ENCODE measurements at places on chromosomes 2 and 18.

GRCh38 chr2:134252092-134252750 is 1.7 kb upstream of the MGAT5 start:
- no peak for DNase-seq

DNA sequence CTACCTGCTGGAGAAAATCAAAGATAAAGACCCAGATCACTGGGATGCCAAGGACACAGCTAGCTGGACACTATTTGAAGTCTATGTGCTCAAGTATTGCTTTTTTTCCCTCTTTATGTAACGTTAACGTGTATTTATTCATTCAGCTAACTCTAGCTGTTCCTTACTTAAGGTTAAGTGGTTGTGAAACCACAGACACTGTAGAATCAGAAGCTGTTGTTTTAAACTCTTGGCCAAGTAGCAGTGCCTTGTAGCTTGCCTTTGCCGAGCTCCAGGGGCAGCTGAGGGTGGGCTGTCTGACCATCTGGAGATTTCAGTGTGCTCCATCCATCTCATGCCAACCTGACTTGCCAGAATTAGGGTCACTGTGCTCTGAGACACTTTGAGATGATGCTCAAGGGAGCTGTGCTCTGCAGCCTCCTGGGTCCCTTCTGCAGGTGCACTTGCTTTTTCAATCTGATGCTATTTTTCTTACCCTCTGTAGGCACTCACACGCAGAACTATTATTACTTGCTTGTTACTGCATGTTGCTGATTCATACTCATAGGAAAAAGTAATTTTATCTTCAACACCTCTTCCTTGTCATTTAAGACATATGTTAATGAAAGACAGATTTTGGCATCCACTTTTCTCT is 116.2 kb downstream of the METTL8 start:
- DNase-seq: no peak

DNA sequence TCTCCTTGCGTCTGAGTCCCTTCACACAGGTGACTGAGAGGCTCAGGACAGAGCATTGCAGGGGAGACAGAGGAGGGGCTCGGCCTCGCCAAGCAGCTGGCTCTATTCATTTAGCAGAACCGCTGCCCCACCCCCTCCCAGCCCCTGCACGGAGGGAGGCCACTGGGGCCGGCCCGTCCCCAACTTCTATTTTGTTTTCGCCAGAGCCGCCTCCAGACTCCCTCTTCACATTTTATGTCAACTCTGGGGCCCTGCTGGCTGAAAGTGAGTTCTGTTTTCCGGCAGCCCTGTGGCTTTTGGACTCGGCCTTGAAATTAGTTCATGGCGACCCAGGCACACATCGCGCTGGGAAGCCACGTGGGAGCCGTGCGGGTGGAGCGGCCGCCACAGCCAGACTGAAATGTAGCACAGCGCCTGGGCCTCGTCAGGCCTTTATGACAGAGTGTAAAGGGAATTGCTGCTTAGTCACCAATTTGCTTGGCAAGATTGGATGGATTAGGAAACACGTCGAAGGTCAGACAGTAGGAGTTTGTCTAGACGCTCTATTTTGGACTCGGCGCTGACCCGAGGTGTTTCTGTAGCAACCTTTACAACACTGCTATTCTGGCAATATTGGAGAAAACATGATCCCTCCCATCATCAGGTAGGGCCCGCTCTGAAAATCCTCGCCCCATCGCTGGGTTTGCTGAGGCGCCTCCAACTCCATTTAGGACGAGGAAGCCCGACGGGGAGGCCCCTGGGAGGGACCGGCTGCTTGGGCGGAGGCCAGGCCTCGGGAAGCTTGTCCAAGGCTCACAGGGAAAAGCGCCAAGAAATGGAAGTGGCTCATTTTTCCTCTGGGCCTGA is 90.7 kb upstream of the CTDP1 start:
- DNase-seq: no peak

DNA sequence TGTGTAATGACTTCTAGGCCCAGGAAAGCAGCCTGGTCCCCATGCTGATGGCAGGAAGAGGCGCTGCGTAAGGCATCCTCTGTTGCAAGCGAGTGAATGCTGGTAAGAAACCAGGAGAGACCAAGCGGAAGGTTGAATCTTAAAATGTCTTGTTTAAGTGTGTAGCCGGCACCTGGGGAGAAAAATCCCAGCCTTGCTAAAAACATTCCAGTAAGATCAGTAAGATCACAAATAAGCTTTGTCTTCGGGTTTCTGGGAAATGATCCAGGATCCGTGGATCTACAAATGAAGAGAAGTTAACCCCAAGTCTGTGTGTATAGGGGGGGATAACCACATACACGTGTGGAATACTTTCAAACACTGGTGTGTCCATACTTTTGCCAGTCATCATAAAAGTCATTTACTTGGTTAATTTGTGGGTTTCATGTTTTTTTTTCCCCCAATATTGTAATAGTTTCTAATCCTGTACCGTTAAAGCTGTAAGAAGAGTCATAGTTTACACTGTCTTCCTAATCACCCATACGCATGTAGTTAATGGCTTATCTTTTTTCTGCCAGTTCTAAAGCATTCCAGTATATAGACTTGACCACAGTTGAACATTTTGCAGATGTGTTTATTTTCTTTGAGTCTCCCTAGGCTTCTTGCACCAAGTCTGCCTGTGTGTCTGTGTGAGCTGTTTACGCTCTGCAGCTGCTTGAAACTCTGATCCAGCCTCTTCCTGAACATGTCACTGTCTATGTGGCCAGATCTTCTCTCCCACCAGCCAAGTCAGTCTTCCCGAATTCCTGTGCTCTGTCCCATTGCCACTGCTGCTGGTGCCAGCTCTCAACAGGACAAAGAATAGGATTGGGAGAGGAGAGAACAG is 135.9 kb upstream of the ARL4C start:
- DNase-seq: no peak

DNA sequence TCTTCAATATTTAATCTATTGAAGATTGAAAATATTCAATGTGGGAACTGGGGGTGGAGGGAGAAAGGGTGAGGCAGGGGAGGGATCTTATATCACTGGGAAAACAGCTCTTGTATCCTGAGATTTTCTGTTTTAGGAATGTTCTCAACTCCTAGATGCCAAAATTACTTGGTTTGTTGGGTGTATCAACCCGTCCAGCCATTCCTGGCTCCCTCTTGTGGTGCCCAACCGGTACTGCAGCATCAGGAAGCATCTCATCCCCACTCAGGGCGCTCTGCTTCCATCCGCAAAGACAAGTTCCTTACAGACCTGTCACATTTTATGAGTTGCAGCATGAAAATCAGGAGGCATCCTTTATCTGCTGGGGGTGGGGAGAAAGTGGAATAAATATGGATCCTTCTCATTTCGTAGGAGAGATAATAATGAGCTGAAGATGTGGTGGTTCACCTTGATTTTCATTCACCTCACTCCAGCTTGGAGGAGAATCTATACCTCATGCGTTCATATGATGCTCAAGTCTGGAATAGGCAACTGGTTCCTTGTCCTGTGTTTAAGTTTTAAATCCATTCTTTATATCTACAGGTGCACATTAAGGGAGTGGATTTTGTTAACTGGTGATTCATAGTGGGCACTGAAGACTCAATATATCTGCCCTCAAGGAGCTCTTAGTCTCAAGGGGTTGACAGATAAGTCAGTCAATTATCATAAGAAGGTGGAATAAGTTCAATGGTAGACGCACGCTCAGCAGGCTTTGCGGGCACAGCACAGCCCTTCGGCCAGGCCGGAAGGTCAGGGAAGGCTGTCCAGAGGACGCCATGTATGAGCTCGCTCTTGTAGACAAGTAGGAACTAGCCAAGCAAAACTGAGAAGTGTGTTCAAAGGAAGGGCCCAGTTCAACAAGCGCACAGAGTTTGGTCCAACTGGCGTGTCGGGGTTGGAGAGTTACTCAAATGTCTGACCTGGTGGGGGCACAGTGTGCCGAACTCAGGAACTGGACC is 127.3 kb downstream of the RNF144A start:
- peak; percentile 39 for DNase-seq

GRCh38 chr18:57885931-57886330 is 82.8 kb upstream of the ATP8B1 start:
- no peak for DNase-seq

DNA sequence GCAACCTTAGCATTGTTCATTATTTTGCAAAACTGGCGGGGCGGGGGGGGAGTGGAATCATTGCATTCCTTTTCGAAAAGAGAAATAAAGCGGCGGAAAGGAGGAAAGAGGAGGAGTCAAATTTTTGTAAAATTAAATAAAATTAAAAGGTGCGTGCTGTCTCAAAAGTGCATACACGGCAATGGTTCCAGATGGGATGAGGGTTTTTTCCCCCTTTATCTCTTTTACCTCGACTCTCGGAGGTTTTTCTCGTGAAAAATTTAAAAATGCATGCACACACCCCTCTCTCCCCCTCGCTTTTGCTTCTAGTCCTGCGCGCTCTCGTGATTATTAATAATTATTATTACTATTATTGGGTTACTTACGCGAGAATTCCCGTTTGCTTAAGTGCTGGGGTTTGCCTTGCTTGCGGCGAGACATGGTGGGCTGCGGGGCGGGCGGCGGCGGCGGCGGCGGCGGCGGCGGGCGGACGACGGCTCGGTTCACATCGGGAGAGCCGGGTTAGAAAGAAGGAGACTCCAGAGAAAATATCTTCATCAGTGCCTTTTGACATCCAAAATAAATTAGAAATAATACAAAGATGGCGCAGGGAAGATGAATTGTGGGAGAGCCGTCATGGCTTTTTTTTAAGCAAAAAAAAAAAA is 481 bp downstream of the BCL11A start:
- no peak for DNase-seq

DNA sequence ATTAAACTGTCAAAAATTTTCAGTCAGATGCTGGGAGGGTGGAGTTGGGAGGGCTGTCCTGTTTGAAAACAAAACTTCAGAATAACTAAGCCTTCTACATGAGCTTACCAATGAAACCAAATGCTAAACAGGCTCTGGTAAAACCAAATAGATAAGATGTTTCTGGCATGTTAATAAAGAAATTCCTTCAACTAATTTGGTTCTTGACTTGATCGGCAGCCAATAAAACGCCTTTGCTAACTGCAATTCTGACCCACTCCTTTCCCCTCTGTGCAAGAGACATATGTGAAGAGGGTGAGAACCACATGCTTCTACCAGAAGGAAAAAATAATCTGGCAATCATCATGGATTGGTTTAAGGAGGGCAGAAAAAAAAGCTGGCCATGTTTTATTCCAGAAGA is 20.9 kb downstream of the MAP4K3 start:
- DNase-seq: no peak

GRCh38 chr2:36356298-36356989 is 866 bp downstream of the CRIM1 start:
- no peak for DNase-seq

- no peak for DNase-seq
These were observed 159.0 kb downstream of the NYAP2 start for GRCh38 chr2:225558399-225559071.

DNA sequence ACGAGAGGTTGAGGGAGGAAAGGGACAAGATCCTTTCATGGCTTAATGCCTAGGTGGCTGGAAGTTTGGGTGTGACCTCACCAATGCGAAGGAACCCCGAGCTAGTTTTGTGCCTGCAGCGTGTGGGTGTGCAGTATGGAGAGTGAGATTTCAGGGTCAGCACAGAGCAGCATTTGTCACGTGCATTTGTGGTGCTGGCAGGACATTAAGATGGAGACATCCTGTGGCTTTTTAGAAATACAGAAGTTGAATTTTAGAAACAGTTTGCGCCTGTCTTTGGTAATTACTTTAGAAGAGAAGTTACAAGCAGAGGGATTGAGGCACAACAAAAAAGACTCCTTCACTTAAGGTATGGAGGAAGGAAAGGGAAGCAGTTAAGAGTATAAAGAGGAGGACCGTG is 258.2 kb upstream of the THUMPD2 start:
- no peak for DNase-seq

DNA sequence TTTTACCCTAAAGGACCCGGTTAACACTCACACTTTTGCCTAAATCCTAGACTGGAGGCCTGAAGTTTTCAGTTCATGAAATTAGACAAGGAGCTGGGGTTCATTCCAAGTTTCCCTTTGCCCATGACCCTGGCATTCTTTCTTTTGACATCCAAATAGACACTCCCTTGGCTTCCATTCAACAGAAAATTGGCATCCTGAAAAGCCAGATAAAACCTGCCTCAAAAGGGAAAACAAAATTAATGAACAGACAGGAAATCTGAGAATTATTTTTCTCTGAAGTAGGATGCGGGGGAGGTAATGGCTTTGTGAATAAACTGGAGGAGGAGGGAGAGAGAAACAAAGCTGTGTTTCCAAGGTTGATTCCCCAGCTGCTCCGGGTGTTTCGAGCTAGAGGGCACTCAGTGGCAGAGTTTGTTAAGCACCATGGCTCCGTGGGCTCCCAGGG is 41.0 kb downstream of the SPP2 start:
- no peak for DNase-seq

GRCh38 chr2:210496512-210496911 is 20.0 kb upstream of the LANCL1 start:
- no peak for DNase-seq

DNA sequence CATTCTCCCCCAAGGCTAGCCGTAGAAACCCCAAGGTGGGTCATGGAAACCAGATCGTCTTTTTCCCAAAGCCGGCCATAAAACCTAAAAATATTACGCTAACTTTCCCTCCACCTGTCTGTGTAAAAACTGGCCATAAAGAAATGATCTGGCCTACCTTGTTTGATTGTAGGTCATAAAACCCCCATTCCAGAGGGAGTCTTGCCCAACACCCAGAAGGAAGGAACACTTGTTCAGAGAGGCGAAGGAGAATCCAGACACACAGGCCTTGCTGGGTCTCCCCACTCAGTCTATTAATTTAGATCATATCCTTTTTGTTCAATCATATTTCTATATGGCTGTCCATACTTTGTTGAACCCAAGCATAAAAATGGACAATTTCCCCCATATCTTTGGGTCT is 344.7 kb downstream of the HRH4 start:
- no peak for DNase-seq

GRCh38 chr2:236748385-236748784 is 178.8 kb downstream of the ACKR3 start:
- DNase-seq: no peak

DNA sequence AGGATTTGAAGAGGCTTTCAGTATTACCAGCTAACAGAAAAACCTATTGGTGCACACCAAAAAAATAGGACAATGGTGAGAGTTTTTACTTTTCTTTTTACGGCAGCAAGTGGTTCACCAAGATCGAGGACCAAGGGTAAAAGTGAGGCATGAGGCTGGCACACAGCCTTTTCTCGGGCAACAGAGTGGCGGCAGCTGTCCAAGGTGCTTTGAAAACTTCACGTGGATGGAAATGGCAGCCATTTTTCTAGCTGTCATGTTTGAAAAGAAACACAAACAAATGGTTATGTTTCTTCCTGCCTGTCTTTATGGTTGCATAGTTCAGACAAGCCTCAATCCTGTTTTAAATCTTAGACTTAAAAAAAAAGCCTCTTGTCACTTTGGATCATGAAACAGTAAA is 812.5 kb upstream of the CHAC2 start:
- DNase-seq: no peak

DNA sequence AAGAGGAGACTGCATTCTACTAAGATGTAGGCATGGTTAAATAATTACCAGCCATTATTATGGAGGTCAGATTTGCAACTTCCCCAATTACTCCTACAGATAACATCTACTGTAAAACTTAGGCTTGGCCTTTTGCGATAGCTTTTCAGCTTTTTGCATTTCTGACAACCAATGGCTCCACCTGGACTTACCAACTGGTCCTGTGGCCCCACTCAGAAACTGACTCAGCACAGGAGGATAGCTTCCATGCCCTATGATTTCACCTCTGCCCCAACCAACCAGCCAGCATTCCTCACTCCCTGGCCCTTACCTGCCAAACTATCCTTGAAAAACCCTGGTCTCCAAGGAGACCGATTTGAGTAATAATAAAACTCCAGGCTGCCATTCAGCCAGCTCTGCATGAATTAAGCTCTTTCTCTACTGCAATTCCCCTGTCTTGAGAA is 28.2 kb downstream of the TUBB6 start:
- no peak for DNase-seq

Data from stimulated activated CD8-positive, alpha-beta memory T cell treated with anti-CD3 and anti-CD28 coated beads, Interleukin-7, amount 100 ng/mL, for 24 hours (primary cell).